Left kidney (tissue), 8 donors: ENCODE measurements at places on chromosomes 6 and 20.

GRCh38 chr6:88636871-88637270, 326.5 kb downstream of the RNGTT start:
- no peak for DNase-seq

GRCh38 chr20:10542442-10542841, 107.3 kb downstream of the SLX4IP start:
- no peak for DNase-seq

- DNase-seq, result peak; percentile 53
These were observed 68.6 kb upstream of the CCN6 start for GRCh38 chr6:111985202-111985731.

DNA sequence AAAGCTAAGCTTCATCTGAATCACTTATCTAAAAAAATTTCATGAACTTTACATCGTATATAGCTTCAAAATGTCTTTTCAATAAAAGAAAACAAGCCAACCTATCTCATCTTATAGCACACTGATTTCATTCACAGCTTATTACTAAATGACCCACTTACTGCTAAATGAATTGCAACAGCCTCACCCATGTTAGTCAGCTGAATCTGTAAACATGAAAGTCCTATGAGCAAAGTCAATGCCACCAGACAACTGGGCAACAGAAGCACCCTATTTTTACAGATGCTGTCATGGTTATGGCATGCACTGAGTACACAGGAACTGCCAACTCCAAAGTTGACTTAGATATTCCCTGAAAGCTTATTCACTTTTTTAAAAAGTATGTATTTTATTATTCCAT, 41.2 kb upstream of the DST start:
- no peak for DNase-seq

DNA sequence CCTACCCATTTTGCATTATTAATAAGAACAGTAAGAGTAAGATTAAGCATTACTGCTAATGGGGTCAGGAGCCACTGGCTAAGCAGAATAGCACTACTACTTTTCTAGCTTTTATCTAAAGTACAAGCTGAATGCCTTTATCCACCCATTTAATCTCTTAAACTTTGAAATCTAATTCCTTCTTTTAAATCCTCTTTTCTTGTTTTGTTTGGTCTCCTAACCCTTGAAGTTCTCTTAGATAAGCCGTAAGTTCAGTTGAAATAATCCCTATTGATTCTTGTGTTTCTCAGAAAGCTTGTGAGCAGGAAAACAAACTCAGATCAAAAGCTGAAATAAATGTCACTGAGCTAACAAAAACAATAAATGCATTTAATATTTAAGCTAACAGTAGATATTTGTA, 380.2 kb downstream of the TBC1D32 start:
- DNase-seq, result no peak

GRCh38 chr6:136435101-136435500, 115.1 kb downstream of the MAP7 start:
- no peak for DNase-seq
